ENCODE measurements at places on chromosomes 5 and 9.

- no peak for DNase-seq
Observed at GRCh38 chr9:108786901-108787689, 68.7 kb downstream of the ACTL7B start.

GRCh38 chr5:8908055-8908683 is 637.7 kb downstream of the SEMA5A start:
- no peak for DNase-seq

DNA sequence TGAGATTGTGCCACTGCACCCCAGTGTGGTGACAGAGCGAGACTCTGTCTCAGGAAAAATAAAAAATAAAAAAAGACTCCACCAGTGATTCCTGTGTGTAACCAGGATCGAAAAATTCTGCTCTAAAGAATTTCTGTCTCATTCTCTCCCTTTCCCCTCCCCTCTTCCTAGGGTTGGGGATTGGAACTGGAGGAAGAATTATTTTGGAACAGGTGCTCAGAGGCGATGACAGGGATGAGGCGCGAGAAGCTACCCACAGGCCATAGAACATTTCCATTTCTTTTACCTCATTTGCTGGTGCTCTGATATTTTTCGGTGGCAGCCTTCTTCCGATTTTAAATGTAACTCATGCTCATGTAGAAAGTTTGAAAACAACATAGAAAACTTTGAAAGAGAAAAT is 80.1 kb downstream of the DAPK1 start:
- no peak for DNase-seq

DNA sequence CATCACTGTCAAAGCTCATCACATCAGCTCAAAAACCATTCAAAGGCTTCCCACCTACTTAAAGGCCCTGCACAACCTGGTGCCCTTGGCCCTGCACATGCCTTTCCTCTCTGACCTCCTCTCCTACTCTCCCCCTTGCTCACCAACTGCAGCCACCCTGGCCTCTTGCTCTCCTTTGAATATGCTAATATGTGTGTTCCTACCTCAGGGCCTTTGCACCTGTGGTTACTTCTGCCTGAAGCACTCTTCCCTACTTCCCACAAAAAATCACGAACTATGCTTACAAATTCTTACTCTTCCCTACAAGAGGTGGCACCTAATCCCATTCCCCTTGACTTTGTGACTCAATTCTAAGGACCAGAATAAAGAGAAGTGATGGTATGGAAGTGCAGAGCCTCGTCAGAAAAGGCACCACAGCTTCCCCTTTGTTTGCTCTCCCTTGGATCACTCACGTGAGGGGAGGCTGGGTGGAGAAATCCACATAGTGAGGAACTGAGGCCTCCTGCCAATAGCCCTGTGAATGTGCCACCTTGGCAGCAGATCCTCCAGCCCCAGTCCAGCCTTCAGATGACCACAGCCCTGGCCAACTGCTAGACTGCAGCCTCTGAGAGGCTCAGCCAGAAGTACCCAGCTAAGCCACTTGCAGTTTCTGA is 3.2 kb upstream of the TMEM171 start:
- DNase-seq = peak; percentile 34

- DNase-seq = no peak
Observed at GRCh38 chr5:143172739-143173138, 230.7 kb downstream of the NR3C1 start.

GRCh38 chr5:179235416-179236400 is 109.6 kb downstream of the ADAMTS2 start:
- DNase-seq = no peak

DNA sequence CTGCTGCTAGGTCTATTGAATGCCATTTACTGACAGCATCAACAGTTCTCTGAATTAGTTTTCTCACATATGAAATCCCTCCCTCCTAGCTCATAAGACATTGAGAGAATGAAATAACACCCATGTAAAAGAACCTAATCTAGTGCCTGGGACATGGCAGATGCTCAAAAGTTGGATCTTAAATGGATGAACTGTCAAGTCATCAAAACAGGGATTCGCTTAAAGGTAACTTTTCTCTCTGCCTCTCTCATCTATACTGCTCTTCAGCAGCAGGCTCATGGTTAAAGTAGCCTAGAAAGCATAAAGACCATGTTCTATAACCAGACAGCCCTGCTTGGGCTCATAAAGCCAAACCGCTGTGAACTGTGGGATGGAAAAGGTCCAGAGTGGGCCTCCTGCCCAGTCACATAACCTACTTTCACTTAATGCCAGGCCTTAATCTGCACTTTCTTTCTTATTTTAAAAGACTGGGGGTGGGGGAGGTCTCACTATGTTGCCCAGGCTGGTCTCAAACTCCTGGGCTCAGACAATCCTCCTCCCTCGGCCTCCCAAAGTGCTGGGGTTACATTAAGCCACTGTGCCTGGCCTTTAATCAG is 3.7 kb downstream of the TMEM245 start:
- DNase-seq = no peak

- DNase-seq = no peak
Observed at GRCh38 chr9:136016572-136017288, 55.6 kb upstream of the UBAC1 start.

DNA sequence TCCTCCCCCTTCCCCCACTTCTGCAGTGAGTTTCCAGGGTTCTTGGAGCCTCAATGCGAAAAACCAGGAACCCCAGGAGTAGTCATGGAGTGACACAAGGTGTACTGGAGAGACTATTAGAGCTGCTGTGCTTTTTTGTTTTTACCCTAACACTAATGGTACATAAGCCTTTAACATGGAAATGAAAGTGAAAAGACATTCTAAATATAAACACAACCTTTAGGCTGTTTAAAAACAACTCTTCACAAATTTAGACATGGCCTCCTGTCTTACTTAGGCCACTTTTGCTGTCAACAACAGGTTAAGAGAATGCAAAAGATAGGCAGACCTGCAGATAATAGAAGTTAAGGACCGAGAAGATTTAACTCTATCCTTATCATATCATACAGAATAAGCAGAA is 232.2 kb downstream of the DENND1A start:
- DNase-seq = no peak

Measured in esophagus muscularis mucosa (tissue), 4 donors.